ENCODE measurements at places on chromosomes 1 and 21. TPM values are rescaled to one million over a fixed set of nuclear protein-coding genes. Genes with fewer than 3 reads are reported as not detected.
A peak's percentile ranks its signal among the peaks of the same experiment; 100 is the strongest.

Gene KANK4
- total RNA-seq = 0.66 TPM

- DNase-seq = no peak
These were observed 41.9 kb downstream of the LMO4 start for GRCh38 chr1:87370544-87370943.

GRCh38 chr1:206933333-206933945 is 11.7 kb upstream of the FCMR start:
- DNase-seq = no peak

Gene AXDND1
- 0.98 TPM for total RNA-seq

DNA sequence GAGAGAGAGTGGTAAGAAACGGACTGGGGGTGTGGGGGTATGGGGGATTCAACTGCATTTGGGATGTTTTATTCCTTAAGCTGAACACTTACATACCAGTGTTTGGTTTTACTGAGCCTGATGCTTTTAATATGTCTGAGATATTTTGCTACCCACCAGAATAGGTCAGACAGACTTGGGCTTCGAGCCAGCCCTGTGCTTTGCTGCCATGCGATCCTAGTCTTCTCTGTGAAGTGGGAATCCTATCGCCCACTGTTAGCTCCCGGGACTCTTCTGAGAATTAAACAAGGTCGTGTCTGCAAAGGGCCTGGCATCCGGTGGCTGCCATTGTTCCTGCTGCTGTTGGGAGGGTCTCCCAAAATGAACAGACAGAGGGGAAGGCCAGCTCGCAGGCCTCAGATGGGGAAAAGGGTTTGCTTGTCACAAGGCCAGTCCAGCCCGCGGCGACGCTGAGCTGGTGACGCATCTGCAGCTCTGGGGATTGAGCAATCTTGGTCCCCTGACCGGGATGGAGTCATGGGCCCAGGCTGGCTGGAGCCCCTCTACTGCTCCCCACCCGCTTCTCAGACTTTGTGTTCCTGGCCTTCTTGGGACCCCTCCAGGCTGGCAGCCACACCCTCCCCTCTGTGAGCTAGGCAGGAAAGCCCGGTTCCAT is 26.9 kb upstream of the ECE1 start:
- no peak for DNase-seq

- DNase-seq = peak; percentile 22
These were observed 15.7 kb downstream of the LSS start for GRCh38 chr21:46212721-46213484.

DNA sequence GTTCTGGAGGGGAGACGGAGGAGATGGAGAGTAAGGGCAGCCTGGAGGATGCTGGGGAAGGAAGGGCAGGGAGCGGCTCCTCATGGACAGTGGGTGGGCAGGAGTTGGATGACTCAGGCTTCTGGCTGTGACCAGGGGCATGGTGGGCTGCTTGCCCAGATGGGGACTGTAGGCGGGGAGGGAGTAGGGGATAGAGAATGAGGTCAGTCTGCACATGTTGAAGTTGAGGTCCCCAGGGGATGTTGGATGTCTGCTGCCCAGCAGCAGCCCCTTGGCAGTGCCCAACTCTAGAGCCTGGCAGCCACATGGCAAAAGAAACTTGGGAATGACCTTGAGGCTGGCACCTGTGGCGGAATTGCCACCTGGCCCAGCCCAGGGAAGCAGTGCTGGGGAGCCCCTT is 6.4 kb downstream of the SELENON start:
- no peak for DNase-seq

Gene HES2
- not detected for total RNA-seq

DNA sequence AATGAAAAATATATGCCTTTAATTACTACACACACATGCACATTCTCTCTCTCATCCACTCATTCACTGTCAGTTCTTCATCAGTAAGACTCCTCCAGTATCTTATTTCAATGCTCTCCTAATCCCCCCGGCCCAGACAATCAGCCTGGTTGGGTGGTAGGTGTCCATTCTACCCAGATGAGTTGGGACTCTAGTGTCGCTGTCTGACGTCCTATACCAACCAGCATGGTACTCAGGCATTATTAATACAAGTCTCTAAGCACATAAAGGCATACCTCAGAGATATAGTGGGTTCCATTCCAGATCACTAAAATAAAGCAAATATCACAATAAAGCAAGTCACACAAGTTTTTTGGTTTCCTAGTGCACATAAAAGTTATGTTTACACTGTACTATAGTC is 19.8 kb downstream of the NRIP1 start:
- no peak for DNase-seq

DNA sequence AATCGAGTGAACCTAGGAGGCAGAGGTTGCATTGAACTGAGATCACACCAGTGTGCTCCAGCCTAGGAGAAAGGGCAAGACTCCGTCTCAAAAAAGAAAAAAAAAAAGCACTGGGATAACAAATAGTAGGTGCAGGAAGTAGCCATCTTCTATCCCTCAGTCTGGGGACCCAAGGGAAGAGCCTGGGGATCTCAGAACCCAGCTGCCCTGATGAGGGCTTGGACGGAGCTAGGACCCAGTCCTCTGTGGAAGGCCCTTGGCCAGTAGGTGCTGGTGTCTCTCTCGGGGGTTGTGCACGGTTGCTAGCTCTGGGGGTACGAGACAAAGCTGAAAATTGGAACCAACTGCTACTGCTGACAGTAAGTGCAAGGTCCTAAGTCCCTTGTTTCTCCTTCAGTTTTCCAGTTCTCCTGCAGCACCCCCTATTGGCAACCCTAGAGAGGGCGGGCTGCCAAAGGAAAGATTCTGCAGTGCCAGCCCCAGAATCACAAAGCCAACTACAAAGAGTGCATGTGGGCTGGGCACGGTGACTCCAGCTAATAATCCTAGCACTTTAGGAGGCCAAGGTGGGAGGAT is 57.6 kb upstream of the KIF1B start:
- no peak for DNase-seq

DNA sequence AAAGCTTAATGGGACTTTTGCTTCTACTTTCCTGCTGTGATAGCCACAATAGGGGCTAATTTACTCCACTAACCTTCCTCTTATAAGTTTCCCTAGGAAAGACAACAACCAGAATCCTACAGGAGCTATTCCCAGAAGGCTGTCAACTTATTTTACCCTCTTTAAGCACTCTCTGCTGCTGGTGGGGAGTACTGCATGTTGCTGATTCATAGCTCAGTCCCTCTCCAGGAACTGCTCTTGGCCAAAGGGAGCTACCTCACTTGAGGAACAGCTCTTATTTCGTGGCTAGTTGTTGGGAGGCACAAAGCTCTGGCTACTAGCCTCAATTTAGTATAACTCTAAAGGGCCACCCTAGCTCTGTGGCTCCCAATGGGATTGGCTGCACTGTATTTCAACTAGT is 37.2 kb downstream of the ADSS2 start:
- no peak for DNase-seq

- no peak for DNase-seq
These were observed 83.2 kb upstream of the RGS4 start for GRCh38 chr1:162985816-162986435.

Gene KLHDC9
- 8.5 TPM for total RNA-seq

Gene RGSL1
- total RNA-seq = not detected

Gene AIM2
- total RNA-seq = 0.32 TPM

DNA sequence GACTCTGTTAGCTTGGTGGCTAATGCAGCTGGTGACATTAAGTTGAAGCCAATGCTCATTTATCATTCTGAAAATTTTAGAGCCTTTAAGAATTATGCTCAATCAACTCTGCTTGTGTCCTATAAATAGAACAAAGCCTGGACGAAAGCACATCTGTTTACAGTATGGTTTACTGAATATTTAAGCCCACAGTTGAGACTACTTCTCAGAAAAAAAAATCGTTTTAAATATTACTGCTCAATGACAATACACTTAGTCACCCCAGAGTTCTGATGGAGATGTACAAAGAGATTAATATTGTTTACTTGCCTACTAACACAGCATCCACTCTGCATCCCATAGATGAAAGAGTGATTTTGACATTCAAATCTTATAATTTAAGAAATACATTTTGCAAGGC is 79.6 kb downstream of the NEGR1 start:
- DNase-seq = no peak

GRCh38 chr1:60423146-60423780 is 349.7 kb upstream of the C1orf87 start:
- no peak for DNase-seq

- DNase-seq = no peak
These were observed 55.5 kb upstream of the RBM15 start for GRCh38 chr1:110283677-110284076.

Gene NTNG1
- 0.98 TPM for total RNA-seq

Gene GFI1
- 1.5 TPM for total RNA-seq

DNA sequence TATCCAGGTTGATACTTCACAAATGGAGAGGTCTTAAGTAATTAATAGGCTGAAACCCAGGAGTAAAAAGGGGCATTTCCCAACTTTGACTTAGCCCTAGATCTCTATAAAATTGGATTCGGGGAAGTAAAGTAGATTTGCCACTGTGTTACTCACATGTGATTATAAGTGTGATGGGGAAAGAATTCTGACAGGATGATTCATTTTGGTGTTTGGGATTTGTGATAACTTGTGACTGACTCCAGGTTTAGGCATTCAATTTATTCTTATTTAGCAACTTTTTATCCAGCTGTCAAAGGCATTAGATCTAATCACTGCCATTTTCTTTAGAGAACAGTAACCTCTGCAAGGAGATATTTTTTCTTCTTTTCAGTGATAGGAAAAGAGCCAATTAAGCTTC is 175.5 kb downstream of the ASTN1 start:
- no peak for DNase-seq

- no peak for DNase-seq
These were observed 187.1 kb downstream of the CDC42BPA start for GRCh38 chr1:227131193-227131592.

Gene KRTAP11-1
- total RNA-seq = not detected

GRCh38 chr1:50774759-50775351 is 185.2 kb downstream of the FAF1 start:
- no peak for DNase-seq

DNA sequence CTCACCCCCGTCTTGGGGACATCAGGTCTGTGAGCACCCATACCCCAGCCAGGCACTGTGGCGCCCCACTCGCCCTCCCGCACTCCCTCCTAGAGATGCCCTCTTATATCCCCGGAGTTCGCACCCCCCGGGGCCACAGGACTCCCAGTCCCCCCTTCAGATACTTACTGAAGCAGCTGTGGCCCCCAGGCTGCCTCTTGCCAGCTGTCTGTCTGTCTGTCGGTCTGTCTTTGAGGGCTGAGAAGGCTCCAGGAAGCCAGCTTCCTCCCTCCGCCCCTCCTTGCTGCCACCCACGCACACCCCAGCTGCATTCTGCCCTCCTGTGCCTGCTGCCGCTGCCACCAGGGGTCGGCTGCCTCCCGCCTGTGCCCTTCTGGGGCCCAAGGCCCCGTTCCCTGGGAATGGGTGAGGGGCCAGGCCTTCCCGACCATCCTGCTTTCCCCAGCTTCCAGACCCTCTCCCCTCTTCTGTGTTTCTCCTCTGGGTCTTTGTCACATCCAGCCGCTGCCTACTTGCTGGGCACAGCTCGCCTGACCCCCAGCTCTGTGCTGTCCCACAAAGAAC is at the start of gene PTPN7:
Gene PTPN7, minus strand, starts transcription at position 226 of the 564 bp plus-strand sequence. CDS start 1,200 bp downstream, outside the sequence.
- no peak for DNase-seq

- DNase-seq = no peak
These were observed 132.4 kb downstream of the DSCAM start for GRCh38 chr21:40714536-40714935.

DNA sequence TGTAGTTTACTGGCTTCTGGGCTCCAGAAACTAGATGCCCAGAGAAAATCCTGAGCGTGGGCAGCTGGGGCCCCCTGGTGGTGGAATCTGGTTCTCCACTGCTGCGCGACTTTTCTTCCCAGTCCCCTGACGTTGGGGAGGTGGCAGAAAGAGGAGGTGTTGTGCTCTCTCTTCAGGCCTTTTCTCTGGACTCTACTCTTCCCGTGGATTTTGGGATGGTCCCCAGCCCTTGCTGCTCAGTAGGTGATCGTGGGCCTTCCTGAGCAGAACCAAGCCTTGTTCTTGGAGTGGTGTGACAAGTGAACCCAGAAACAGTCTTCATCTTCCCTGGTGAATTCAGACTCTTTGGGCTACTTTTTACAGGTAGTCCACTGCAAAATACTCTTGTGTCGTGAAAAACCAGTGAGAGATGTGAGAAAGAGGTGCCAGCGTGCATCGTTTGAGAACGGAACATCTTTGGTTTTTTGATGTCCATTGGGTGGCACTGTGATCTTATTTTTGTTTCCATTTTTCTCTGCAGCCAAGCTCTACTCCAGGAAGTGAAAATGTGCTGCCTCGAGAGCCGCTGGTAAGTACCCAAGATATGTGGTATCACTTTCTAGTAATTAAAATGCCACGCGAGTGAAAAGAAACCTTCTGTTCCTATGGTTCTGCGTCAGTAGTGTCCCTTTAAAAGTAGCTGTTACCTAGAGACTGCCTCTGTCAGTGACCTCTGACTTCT is 20.2 kb downstream of the PEX14 start:
- DNase-seq = peak; percentile 57

- no peak for DNase-seq
These were observed 6.2 kb downstream of the DHX9 start for GRCh38 chr1:182845379-182845778.

Measured in breast epithelium (tissue), 4 donors.